Lower lobe of right lung (tissue), 2 donors: ENCODE measurements at places on chromosomes 3 and 15.
A peak's percentile ranks its signal among the peaks of the same experiment; 100 is the strongest.

DNA sequence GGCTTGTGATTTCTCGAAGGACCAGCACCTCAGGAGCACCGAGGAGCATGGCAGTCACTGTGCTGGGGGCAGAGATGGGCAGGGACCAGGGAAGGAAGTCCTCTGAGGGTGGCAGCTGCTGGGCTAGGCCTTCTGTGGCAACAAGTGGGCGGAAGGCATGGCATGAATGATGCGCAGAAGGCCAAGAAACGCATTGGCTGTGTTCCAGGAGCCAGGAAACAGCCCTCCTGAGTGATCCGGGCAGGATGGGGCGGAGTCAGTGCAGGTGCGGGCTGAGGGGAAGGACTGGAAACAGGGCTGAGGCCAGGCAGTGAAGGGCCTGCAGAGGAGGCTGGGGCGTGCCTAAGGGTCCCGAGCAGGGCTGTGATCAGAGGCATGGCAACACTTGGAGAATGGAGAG lies 23.6 kb downstream of the MRPS11 start:
- no peak for DNase-seq

GRCh38 chr15:65068403-65068788 lies 605 bp upstream of the RASL12 start:
- peak; percentile 15 for DNase-seq

DNA sequence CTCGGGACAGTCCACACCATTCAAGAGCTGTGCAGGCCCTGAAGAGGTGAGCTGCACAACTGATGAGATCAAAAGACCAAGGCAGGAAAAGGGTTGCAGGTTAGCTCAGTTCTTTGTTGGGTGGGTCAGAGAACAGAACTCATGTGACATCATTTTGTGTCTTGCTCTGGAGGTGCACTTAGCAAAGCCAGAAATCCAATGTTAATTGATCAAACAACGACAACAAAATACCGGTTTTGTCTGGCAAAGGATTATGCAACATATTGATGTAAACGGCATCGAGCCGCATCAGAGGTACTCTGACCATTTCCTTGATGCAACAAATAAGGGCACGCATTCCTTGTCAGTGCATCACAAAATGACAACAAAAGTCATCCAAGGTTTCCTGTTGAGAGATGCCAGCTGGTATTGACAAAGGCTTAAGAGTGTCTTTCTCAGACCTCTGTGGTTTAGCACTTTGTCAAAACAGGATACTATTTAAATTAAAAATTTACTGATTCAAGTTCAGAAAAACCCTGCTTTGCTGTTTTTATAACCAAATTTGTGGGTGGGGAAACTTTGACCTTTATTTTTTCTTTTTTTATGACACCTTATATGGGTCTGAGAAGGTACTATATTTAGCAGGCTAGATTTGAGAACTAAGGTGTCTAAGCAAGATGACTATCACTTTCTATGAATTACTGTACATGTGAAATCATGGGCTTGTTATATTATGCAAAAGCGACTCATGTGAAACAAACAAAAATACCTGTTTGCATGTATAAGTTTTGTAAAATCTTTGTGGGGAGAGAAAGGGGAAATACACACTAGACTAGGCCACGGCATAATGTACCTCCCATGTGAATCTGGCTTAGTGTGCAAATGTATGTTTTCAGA lies 496.1 kb downstream of the FOXP1 start:
- no peak for DNase-seq

DNA sequence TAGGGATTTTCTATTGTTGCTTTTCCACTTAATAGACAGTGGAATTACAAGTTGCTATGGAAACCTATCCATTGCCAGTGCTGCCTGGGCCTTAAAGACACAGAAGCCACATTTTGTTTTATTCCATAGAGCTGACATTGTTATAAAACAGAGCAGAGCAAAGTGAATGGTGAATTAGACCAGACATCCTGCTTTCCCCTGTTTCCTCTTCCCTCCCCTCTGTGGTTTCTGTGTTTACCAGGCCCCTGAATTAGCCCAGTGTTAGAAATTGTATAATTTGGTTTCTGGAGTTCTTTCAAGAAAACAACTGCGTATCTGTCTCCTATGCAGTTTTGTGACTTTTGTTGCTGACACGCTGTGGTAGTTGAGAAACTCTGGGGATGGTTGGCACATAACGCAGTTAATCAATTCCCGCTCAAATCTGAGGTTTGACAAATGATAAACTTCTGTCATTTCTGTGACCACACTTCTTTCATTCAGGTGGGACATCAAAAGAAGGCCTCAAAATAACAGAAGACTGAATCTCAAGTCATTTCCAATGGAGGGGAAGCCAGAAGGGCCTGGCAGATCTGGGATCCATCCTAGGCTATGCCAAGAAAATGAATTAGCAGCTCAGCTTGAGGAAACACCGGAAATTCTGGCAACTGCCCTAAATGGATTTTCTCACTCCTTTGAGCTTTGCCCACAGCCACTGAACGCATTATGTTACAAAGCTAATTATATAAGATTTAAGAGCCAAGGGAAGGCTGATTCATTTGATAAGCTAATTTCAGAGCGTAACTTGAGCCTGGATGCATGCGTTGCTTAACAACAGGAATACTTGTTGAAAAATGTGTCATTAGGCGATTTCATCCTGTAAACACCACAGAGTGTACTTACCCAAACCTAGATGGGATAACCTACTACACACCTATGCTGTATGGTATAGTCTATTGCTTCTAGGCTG lies 46.9 kb downstream of the NR1D2 start:
- no peak for DNase-seq

DNA sequence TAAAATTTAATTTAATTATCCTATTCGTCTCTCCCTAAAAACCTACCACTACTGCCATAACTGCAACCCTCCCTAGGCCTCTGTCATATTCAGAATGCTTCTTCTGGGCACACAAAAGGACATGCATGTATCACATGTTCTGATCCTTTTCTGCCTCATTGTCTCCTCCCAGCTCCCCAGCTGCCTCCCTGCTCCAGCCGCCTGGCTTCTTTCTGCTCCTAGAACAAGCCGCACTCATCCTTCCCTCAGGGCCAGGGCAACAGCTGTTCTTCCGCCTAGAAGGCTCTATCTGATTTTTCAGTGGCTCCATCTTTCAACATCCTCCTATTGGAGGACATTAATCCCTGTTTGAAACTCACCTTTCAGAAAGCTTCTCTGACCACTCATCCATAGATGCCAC lies 38.6 kb downstream of the TMED3 start:
- DNase-seq: no peak

DNA sequence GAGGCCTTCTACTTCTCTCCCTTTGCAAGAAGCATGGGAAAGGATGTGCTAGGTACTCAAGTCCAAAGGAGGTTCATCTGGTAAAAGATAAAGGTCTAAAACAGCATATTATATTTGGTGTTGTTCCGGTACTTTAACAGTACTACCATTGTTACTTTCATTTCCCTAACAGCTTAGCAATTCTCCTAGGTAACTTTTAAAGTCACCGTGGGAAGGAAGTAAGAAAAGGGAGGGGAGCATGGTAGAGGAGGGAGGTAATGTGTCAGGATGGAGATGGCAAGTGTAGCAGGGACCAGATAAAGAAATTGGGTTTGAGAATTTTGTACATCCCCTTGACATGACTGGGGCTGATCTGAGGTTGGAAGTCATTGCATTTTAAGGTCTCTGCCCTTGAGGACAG lies 89.4 kb upstream of the SKOR1 start:
- DNase-seq: no peak

DNA sequence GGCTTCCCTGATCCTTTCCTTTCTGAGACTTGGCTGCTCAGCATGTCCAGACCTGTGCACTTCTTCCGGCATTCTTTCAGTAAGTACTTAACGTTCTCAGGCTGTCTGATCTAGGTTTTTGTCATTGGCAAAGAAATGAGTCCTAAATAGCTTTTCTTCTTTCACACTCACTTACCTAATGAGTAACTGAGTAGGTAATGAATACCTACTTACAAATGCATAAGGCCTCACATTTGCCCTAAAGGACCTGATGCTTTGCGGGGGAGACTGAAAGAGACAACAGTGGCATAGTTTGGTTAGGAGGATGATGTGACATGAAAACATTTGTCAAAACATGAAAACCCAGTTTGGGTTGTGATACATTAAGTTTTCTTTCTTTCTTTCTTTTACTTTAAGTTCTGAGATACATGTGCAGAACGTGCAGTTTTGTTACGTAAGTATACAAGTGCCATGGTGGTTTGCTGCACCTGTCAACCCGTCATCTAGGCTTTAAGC lies 516.7 kb upstream of the CFAP20DC start:
- DNase-seq: no peak

- no peak for DNase-seq
These were observed 1.0 kb downstream of the MASP1 start for GRCh38 chr3:187290503-187290902.
